ENCODE measurements at places on chromosomes 13 and 19.

GRCh38 chr13:77267362-77267761 is 59.5 kb downstream of the MYCBP2 start:
- no peak for DNase-seq

GRCh38 chr19:49017666-49018351 is 918 bp upstream of the LHB start:
- DNase-seq, result no peak

- no peak for DNase-seq
Observed at GRCh38 chr19:5094768-5095567, 126.1 kb downstream of the KDM4B start.

- DNase-seq, result no peak
Observed at GRCh38 chr13:52780611-52781010, 41.0 kb upstream of the CNMD start.

DNA sequence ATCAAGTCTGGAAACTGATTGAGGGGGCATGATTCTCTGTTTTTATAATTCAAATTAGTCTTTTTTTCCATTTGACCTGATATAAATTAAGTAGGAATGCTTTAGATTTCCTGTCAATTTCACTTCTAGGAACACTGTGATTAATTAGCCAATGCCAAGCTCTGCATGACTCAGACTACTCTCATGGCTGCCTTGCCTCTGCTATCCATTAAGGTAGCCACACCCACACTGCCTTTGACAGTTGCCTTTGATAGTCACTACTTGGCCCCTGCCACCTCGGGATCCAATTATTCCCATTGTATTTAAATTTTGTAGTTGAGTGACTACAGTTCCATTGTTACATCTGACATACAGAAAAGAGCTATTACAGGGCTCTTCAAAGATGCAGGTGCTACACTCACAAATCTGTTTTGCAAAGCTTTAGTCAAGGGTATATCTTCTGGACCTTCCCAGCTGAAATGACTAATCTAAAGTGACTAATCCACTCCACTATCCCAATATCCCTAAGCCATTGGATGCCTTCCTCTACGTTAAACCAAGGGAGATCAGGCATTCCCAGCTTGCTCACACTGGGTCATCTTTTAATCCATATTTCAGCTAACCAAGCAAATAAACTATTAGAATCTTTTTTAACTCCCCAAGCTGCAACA is 1193.1 kb upstream of the MIR17HG start:
- no peak for DNase-seq

- DNase-seq, result no peak
Observed at GRCh38 chr13:93254775-93255174, 28.2 kb downstream of the GPC6 start.

GRCh38 chr19:40286235-40286970 is 1.3 kb upstream of the AKT2 start:
- no peak for DNase-seq

- DNase-seq, result no peak
Observed at GRCh38 chr19:5313307-5313706, 27.3 kb downstream of the PTPRS start.

DNA sequence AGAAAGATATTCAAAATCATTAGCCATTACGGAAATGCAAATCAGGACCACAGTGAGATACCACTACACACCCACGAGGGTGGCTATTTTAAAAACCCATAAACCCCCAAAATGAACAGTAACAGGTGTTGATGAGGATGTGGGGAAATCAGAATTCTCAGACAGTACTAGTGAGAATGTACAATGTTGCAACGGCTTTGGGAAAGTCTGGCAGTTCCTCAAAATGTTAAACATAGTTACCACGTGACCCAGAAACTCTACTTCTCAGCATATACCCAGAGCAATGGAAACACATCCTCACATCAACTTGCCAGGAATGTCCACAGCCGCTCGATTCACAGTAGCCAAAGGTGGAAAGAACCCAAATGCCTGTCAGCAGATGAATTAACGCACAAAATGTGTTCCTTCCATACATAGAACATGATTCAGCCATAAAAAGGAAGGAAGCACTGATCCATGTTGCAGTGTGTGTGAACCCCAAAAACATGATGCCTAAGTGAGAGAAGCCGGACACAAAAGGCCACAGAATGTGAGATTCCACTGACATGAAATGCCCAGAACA is 7.0 kb downstream of the PLVAP start:
- DNase-seq, result no peak

DNA sequence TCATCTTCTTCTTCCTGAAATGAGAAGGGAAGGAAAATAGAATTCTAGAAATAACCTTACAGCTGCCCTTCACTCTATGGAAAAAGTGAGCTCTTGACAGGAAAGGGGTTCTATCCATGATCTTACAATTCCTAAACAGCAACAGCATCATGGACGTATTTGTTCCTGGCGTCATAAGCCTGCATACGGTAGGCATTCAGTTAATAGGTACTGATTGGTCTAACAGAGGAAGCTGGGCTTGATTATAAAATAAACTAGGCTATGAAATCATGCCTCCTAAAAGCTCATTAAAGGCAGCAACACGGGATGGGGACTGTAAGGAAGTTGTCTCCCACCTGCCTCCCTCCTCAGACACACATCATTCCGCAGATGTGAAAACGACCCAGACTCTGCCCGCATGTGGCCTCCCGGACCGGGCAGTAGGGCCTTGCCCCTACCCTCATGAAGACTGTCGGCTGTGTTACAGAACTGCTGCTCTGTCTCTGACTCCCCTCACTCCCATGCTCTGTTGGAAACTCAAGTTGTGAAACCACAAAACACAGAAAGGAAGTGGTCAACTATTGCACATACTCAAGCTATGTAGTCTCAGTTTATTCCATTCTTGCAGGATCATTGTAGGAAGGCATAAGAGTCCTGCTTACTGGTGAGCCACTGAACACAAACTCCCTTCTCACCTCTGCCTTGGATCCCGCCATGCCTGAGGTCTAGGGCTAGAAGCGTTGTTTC is 129.8 kb downstream of the DLEU7 start:
- DNase-seq, result peak; percentile 92

DNA sequence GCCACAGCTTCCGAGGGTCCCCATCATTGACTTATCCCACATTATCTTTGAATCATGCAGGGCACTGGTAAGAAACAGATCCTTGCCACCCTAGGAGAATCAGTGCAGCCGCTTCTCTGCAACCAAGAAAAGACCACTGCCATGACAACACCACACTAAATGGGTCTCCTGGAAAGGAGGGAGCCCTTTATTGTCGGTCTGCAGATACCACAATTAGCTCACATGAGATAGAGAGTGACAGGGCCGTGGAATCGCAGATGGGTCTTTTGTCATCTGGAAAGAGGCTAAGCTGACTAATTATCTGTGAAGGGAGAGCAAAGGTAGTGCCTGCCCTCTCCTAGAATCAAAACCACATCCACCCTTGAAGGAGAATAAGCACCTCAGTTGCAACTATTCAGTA is 178.3 kb upstream of the MYO16 start:
- no peak for DNase-seq

DNA sequence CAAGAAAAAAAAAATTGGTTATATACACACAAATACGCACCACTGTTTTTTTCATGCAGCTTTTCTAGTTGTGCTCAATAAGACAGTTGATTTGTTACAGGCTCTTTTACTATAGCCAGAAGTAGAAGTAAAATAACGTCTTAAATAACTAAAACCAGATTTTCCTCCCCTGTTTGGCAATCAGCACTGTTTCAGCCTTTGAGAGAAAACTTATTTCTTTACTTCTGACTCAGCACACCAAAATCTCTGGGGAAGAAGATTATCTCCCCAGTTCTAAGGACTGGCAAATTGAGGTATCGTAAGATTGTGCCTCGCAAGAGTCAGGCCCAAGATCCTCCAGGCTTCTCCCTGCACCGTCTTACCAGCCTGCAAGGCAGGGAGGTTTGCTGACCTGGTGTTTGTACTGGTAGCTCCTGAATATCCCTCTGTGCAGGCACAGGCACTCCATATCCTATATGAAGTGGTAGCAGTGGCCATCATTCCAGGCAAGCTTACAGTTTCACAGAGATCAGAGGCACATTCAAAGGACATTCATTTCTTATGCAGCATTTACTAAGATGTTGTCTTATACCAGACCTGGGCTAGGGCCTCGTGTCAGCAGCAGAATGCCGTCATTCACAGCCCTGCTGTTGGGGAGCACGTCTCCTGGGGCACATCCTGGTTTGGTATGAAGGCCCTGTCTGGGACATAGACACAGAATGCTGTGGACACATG is 268.2 kb downstream of the ZNF536 start:
- no peak for DNase-seq

- DNase-seq, result no peak
Observed at GRCh38 chr19:18896421-18896841, 473 bp upstream of the CERS1 start.

DNA sequence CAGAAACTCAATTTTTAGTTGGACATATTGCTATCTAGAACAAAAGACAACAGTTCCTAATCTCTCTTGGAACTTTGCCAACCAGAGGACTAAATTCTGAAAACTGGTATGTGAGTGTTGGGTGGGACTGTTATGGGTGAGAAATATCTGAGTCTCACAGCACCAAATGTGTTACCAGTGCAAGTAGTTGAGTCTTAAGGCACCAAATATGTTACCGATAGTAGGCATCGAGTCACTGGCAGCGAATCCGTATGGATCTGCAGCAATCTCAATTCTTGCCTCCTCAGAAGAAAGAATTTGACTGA is 575.2 kb downstream of the DACH1 start:
- DNase-seq, result no peak
